Osteoblast (primary cell): ENCODE measurements at places on chromosomes 7 and 10. TPM values are rescaled to one million over a fixed set of nuclear protein-coding genes. Genes with fewer than 3 reads are reported as not detected.

Gene FAM13C
- total RNA-seq, result 6.2 and 6.5 TPM in 2 replicates

- H3K27ac ChIP-seq, result no peak overlapping the region
- DNase-seq, result peak; percentile 58
- peaks cover 2% of the 10 kb centered on the region for H3K4me1 ChIP-seq
- H3K4me3 ChIP-seq, result no peak overlapping the region
These were observed 42.4 kb downstream of the ZNF487 start for GRCh38 chr10:43479275-43479674.

Gene OR6B1
- not detected in 2 replicates for total RNA-seq

- no peak overlapping the region for H3K4me3 ChIP-seq
- no peaks in the 10 kb centered on the region for H3K4me1 ChIP-seq
- no peak for DNase-seq
- no peaks in the 10 kb centered on the region for H3K36me3 ChIP-seq
- no peak overlapping the region for H3K27ac ChIP-seq
- H3K27me3 ChIP-seq, result no peaks in the 10 kb centered on the region
These were observed 6.5 kb upstream of the MET start for GRCh38 chr7:116665332-116665996.

GRCh38 chr7:159148430-159149395 lies 4.0 kb upstream of the VIPR2 start:
- no peaks in the 10 kb centered on the region for H3K4me1 ChIP-seq
- peaks cover 14% of the 10 kb centered on the region for H3K27me3 ChIP-seq
- no peaks in the 10 kb centered on the region for H3K36me3 ChIP-seq
- no peak overlapping the region for H3K4me3 ChIP-seq
- DNase-seq, result no peak
- H3K27ac ChIP-seq, result no peak overlapping the region

GRCh38 chr10:52064084-52064845 lies 249.8 kb upstream of the DKK1 start:
- DNase-seq, result no peak
- no peaks in the 10 kb centered on the region for H3K27me3 ChIP-seq
- no peaks in the 10 kb centered on the region for H3K36me3 ChIP-seq
- no peak overlapping the region for H3K4me3 ChIP-seq
- no peak overlapping the region for H3K27ac ChIP-seq

Gene TMEM140
- total RNA-seq, result 13.8 and 14.1 TPM in 2 replicates

DNA sequence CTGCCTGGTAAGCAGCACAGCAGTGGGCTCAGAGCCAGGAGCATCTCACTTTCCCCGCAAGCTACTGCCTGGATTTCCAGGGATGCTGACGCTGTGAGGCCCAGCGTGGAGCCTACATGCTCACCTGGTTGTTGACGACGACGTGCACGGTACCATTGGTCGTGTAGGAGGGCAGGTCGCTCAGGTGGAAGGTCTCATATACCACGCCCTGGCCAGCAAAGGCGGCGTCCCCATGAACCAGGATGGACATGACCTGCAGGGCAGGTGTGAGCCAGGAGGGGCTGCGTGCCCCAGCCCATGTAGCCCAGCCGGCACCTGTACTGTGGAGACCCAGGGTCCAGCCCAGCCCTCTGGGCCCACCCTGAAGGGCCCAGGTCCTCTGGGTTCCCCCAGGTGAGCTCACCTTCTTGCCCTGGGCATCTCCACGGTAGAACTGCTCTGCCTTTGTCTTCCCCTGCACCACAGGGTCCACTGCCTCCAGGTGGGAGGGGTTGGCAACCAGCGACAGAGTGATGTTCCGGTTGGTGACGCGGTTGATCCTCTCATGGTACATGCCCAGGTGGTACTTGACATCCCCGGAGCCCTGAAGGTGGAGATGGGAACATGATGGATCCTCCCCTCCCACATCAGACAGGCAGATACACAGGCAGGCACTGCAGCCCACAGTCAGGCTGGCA lies 15.4 kb downstream of the OGDHL start:
- H3K27ac ChIP-seq, result no peak overlapping the region
- no peak overlapping the region for H3K4me3 ChIP-seq
- no peaks in the 10 kb centered on the region for H3K4me1 ChIP-seq
- no peaks in the 10 kb centered on the region for H3K36me3 ChIP-seq
- H3K27me3 ChIP-seq, result no peaks in the 10 kb centered on the region

DNA sequence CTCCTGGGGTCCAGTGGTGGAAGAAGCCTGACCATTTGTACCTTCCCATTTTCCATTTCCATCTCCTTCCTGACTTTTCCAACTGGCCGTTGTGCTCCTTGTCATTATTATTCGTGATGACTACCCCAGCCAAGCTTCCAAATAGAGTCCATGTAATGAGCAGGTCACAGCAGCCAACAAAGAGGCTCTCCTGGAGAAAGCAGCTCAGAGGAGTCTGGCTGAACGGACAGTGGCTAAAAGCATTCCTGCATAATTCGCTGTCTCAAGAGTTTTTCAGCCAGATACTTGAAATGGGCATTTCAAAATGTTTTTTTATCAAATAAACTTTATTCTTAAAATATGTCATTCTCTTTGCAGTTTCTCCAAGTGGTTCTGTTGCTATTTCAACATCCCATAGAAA lies 458.6 kb downstream of the INHBA start:
- no peak overlapping the region for H3K4me3 ChIP-seq
- H3K27me3 ChIP-seq, result no peaks in the 10 kb centered on the region
- peak overlapping the region; percentile 39 for H3K27ac ChIP-seq
- H3K36me3 ChIP-seq, result no peaks in the 10 kb centered on the region
- H3K4me1 ChIP-seq, result peaks cover 13% of the 10 kb centered on the region
